ENCODE measurements at places on chromosomes 7 and 10.

DNA sequence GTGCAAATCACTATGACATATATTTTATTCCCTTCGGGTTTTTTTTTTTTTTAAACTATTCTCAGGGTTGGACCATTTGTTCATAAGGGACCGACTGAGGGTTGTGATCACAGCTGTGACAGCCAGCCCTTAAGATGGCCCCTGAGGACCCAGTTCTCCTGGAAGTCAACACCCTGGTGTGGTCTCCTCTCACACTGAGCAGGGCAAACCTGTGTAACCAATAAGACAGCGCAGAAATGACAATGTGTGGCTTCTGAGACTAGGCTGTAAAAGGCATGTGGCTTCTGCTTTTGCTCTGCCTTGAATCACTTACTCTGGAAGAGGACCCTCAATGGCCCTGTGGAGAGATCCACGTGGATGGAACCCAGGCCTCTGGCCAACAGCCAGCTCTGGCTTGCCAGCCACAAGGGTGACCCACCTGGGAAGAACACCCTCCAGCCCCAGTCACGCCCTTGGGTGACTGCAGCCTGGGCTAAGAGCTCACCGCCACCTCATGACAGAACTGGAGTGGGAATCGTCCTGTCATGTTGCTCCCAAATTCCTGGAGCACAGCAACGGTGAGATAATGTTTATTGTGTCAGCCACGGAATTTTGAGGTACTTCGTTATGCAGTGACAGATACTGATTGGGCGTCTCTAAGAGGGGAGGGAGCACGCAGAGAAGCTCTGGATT lies 127.1 kb downstream of the CLEC2L start:
- no peak for DNase-seq

GRCh38 chr7:77699056-77699455 lies 2.8 kb downstream of the RSBN1L start:
- DNase-seq, result no peak

DNA sequence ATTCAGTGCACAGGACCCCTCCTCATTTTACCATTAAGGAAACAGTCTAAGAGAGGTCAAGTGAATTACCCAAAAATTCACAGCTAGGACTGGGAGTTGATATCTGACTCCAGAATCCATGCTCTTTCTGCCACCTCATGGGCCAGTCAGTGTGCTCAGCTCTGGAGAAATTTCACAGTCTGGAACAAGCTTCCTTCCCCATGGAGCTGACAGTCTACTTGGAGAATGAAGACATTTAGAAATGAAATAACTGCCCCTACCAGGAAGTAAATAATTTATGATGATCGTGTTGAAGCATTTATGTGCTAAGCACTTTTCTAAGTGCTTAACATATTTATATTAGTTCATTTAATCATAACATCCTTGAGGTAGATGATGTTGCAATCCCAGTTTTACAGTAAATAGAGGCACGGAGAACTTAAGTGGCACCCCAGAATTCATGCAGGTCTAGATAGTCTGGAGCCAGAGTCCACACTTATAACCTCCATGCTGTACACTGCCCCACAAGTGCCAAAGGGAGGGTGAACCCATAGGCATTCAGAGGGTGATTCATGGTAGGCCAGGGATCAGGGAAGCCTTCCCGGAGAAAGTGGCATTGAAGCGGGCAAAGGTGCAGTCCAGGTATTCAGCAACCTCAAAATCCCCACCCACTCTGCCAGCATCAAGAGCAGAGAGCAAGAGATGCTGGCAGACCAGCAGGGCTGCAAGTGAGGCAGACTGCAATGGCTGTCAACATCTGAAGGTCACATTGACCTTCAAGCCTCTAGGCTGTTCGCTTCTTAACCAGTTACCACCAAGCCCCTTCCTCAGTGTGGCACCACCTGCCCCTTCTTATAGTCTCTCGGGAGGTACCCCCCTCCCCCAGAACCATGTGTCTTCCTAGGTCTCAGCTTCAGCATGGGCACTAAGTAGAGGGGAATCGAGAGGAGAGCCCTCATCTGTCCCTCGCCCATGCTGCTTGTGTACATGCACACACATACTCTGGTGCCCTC lies 38.4 kb upstream of the LRRC4 start:
- no peak for DNase-seq

DNA sequence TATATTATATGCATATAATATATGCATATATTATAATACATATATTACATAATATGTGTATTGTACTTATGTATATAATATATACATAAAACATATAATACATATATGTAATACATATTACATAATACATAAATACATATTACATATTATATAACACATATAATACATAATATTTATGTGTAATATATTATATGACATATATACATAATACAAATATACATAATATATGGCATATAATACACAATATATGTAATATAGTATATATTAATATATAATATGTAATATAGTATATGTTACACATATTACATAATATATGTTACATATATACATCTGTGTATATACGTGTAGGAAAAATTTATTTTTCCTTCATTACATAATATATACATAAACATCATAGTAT lies 63.4 kb downstream of the SGMS1 start:
- DNase-seq, result no peak

DNA sequence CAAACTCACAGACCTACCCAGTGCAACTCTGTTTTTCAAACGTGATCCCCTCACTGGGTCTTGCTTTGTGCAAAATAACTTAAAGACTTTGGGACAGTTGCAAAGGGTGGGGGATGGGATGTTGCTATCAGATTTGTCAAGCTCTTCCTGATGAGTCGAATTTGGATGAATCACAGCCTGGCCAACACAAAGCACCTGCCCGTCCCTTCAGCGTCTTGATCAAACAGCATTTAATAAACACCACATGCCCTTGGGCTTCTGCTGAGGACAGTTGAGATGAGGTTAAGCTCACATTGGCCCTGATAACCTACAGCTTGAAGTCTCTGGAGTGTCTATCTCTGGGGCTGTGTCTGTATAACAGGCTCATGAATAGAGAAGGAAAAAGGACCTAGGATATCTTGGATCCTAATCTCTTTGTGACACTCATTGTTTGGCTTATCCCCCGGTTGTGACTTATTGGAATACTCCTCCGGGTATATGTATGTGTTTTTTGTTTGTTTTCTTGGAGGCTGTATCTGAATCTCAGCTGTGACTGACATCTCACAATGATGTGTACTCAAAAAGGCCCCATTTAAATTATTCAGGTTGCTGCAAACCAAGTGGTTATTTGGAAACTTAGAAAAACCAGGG lies 132.6 kb upstream of the NAMPT start:
- no peak for DNase-seq

DNA sequence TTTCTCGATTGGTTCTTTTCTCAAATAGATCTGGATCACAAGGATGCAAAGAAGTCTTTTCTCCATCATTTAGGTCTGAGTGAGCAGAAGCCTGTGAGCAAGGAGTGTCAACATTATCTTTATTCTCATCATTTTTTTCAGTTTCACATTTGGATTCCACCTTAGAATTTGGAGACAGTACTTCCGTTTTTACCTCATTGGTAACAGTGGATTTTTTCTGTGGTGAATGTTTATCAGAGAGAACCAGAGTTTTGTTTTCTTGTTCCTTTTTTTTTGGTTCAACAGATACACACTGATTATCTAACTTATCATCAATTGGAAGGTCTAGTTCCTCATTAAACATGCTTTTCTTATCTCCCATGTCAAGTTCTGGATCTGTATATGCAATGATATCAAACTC lies 151.3 kb downstream of the GALNT11 start:
- DNase-seq, result no peak
